ENCODE measurements at places on chromosomes 2 and 18.

DNA sequence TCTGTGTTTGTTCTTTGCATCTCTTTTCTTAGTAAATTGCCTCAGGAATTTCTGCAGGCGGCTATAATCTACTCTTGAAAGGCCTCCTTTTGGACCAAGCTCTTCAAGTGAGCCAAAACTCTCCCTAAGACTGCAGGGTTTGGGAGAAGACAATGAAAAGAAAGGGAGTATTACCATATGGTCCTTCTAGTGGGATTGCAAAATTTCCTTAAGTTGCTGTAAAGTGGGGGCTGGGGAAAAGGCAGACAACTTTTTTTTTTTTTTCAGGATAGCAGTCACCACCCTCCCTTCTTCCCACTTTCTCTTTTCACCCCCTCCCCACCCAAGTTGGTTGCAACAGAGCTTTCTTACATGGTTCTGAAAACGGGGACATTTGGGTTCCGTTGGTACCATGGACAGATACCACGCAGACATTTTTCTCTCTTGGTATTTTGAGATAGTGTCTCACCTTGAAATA, 183.7 kb downstream of the FHOD3 start:
- no peak for DNase-seq

- no peak for DNase-seq
Measured at GRCh38 chr2:219323434-219323833, 9.1 kb downstream of the RESP18 start.

DNA sequence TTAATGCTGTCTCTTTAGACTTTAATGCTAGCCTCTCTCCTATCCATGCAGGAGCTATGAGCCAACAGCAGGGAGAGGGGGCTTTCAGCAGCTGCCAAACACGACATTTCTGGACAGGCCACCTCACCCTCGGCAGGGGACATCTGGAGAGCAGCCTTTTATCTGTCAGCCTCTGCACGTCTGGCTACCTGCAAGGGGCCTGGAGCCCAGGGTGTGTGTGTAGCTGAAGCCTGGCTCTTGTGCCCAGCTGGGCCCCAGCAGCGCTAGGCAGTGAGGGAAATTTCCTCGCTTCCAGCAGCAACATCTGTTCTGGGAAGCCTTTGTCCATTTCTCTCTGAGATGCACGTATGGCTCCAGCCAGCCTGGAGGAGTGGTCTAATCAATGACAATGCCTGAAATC, 728.7 kb upstream of the ID2 start:
- DNase-seq = no peak

- no peak for DNase-seq
Measured at GRCh38 chr2:75065402-75066008, 107.1 kb downstream of the POLE4 start.

- no peak for DNase-seq
Measured at GRCh38 chr2:3493615-3494007, 25.7 kb downstream of the ADI1 start.
